ENCODE measurements at places on chromosomes 3 and 15.
A peak's percentile ranks its signal among the peaks of the same experiment; 100 is the strongest.

GRCh38 chr3:50214824-50215223 lies 9.8 kb downstream of the SLC38A3 start:
- DNase-seq: peak; percentile 79

GRCh38 chr3:40971191-40972168 lies 227.8 kb upstream of the CTNNB1 start:
- DNase-seq: peak; percentile 59

- DNase-seq: no peak
Measured at GRCh38 chr3:7843441-7843840, 658.2 kb upstream of the LMCD1 start.

DNA sequence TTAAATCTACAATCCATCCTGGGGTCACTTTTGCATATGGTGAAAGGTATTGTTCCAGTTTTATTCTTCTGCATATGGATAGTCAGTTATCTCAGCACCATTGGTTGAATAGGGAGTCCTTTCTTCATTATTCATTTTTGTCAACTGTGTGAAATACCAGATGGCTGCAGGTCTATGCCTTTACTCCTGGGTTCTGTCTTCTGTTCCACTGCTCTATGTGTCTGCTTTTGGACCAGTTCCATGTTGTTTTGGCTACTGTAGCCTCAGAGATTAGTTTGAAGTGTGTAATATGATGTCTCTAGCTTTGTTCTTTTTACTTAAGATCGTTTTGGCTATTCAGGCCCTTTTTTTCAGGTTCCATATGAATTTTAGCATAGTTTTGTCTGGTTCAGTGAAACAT lies 795.8 kb downstream of the OTOL1 start:
- no peak for DNase-seq

GRCh38 chr3:169668957-169669741 lies 5.6 kb upstream of the MECOM start:
- peak; percentile 70 for DNase-seq

GRCh38 chr3:88996691-88997090 lies 110.7 kb upstream of the EPHA3 start:
- DNase-seq: no peak

DNA sequence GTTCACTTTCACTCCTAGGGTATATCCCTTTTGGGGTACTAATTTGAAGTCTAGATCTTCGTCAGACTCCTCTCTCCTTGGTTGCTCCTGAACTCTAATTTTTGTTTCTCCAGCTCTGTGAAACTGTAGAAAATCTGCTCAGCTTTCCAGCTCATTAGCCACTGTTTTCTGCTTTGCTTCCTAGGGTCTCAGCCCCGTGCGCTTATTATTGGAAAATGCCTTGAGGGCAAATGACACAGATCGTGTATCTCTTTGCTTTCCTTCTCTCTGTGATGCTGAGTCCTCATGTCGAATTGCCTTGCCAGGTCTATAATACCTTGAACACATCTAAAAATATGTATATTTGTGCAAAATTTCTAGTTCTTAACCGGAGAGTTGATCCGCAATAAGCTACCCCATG lies 731.1 kb downstream of the EDEM1 start:
- no peak for DNase-seq

DNA sequence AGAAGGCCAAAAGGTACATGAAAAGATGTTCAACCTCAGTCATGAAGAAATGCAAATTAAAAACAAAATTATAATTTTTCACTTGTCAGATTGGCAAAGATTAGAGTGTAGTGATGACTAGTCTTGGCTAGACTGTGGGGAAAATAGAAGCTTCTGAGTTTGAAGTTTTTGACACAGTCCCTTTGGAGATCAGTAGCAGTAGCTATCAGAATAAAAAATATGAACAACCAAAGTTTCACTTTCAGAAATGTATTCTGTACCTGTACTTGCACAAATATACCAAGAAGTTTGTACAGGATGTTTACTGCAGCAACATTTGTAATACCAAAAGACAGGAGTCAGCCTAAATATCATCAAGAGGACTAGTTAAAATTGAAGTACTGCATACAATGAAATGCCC lies 14.1 kb downstream of the ATP2C1 start:
- DNase-seq: no peak

DNA sequence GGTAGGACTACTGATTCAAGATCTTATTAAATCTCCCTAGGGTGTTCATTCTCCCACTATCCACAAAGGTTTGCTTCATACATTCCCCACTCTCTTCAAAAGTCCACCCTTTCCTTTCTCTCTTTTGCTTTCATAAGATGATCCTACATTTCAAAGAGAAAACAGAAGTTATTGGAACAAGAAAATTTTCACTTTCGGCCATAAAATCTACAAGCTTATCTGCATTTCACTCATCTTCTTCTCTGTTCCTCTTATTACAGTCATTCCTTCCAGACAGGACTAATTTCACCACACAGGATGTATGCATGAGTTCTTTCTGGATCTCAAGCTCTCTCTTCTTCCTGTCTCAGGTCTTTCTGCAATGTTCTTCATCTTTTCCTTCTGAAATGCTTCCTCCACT lies 238.7 kb downstream of the ISL2 start:
- no peak for DNase-seq

GRCh38 chr3:13046569-13047274 lies 26.5 kb downstream of the IQSEC1 start:
- DNase-seq: no peak

GRCh38 chr3:39990532-39990931 lies 181.1 kb downstream of the MYRIP start:
- DNase-seq: no peak

GRCh38 chr3:8652324-8652987 lies 7.9 kb upstream of the SSUH2 start:
- DNase-seq: no peak

GRCh38 chr3:99877031-99877579 lies 59.4 kb downstream of the CMSS1 start:
- DNase-seq: no peak
